ENCODE measurements at places on chromosomes 2 and 18. TPM values are rescaled to one million over a fixed set of nuclear protein-coding genes. Genes with fewer than 3 reads are reported as not detected.

UGT1A3 gene
- total RNA-seq = not detected

SKA1 gene
- total RNA-seq = 22.1 TPM

LRRFIP1 gene
- 121 TPM for total RNA-seq

VSNL1 gene
- total RNA-seq = not detected

DNA sequence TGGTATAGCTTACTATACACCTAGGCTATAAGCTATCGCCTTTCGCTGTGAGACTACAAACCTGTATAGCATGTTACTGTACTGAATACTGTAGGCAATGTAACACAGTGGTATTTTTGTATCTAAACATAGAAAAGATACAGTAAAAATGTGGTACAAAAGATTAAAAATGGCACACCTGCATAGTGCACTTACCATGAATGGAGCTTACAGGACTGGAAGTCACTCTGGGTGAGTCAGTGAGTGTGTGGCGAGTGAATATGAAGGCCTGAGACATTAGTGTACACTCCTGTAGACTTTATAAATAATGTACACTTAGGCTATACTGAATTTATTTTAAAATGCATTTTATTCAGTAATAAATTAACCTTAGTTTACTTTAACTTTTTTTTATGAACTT, 258.2 kb upstream of the SP5 start:
- no peak overlapping the region for H3K27ac ChIP-seq
- no peak for DNase-seq
- no peaks in the 10 kb centered on the region for H3K4me1 ChIP-seq
- H3K36me3 ChIP-seq = no peaks in the 10 kb centered on the region
- no peaks in the 10 kb centered on the region for H3K27me3 ChIP-seq
- no peak overlapping the region for H3K4me3 ChIP-seq

GRCh38 chr2:97966545-97967215, 29.1 kb downstream of the TMEM131 start:
- H3K4me3 ChIP-seq = no peak overlapping the region
- no peak overlapping the region for H3K27ac ChIP-seq
- no peaks in the 10 kb centered on the region for H3K36me3 ChIP-seq
- H3K4me1 ChIP-seq = peaks cover 10% of the 10 kb centered on the region
- no peaks in the 10 kb centered on the region for H3K27me3 ChIP-seq

GRCh38 chr2:9087121-9087681, 83.7 kb upstream of the MBOAT2 start:
- DNase-seq = no peak
- H3K36me3 ChIP-seq = no peaks in the 10 kb centered on the region
- no peaks in the 10 kb centered on the region for H3K4me1 ChIP-seq

GRCh38 chr2:38138419-38138818, 62.5 kb upstream of the CYP1B1 start:
- DNase-seq = no peak
- no peaks in the 10 kb centered on the region for H3K36me3 ChIP-seq
- no peaks in the 10 kb centered on the region for H3K4me1 ChIP-seq
- H3K4me3 ChIP-seq = no peak overlapping the region
- no peaks in the 10 kb centered on the region for H3K27me3 ChIP-seq

All from Panc1 (cell line).